ENCODE measurements at places on chromosomes 6 and 20.

- DNase-seq, result no peak
Measured at GRCh38 chr6:14811775-14812428, 434.0 kb upstream of the JARID2 start.

- no peak for DNase-seq
Measured at GRCh38 chr20:34654207-34654744, 22.6 kb downstream of the PIGU start.

GRCh38 chr6:36627801-36628246 lies 33.7 kb downstream of the SRSF3 start:
- no peak for DNase-seq

DNA sequence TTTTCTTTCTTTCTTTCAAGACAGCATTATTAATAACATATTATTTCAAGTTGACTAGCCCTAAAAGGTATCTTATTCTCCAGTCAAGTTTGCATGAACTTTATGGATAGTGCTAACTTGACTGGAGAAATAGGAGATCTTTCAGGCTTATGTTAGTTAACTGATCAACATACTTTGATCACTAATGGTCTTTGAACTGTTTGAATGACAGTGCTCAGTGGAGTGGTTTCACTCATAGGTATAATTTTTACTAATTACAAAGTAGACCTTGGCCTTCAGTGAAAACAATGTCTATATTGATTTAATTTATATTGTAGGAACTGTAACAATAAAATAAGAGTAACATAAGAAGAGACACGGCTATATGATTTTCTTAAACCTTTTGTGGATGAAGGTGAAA lies 8.0 kb upstream of the LRRC1 start:
- no peak for DNase-seq

DNA sequence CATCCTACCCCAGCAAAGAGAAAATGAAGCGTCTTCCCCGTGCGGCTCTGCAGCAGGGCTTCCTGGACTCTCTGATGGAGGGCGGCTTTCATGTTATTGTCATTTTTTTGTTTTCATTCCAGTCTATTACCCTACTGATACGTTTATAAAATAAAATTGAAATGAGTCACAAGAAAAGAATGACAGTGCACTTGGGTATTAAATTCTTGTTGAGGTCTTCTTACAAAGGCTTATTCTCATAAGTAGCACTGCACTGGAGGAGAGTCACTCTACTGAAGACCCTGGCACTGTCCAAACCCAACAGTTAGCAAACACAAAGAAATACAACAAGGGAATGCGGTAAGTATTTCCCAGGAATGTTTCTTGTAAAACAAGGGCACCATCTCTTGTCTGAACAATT lies 379.3 kb downstream of the MAFB start:
- no peak for DNase-seq

GRCh38 chr20:23255716-23256385 lies 94.7 kb upstream of the NXT1 start:
- no peak for DNase-seq

DNA sequence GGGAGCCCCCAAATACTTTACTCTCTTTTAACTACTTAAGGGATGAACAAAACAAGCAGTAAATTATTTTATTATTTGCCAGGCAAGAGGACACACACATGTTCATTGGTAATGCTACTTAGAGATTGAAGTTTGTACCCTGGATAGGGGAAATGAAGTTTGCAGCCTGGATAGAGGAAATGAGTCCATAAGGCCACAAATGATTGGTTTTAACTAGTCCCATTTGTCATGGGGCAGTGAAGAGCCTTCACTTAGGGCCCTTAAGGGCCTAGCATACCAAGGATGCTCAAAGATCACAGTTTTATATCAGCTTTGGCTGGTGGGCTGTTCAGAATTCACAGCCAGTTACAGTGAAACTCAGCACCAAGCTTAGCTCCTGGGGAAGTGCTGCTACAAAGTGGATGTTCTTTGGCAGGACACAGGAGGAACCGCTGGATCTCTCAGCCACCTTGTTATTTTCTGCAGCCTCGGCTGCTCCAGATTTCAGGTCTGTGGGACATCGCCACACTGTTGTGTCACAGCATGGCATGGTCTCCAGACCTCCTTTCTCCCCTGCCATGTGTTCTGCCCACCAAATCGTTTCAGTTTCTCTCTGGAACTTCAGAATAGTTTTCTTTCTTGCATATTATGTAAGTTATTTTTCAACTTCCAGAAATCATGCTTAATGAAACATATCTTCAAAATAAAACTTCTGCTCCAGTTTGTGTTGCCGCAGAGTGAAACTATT lies 41.8 kb downstream of the NCOA7 start:
- DNase-seq, result no peak

GRCh38 chr6:88680654-88681053 lies 282.8 kb downstream of the RNGTT start:
- DNase-seq, result no peak
